ENCODE measurements at places on chromosomes 12 and 14.

GRCh38 chr12:9793779-9794395, 33.2 kb upstream of the CD69 start:
- H3K27me3 ChIP-seq, result no peaks in the 10 kb centered on the region
- no peak for DNase-seq
- H3K4me3 ChIP-seq, result no peak overlapping the region
- no peaks in the 10 kb centered on the region for H3K4me1 ChIP-seq
- H3K36me3 ChIP-seq, result no peaks in the 10 kb centered on the region
- H3K27ac ChIP-seq, result no peak overlapping the region

- H3K4me3 ChIP-seq, result no peak overlapping the region
- DNase-seq, result peak; percentile 31
- no peaks in the 10 kb centered on the region for H3K27me3 ChIP-seq
- H3K4me1 ChIP-seq, result peaks cover 54% of the 10 kb centered on the region
- peak overlapping the region; percentile 51 for H3K27ac ChIP-seq
Measured at GRCh38 chr12:124680863-124681778, 113.7 kb upstream of the NCOR2 start.

- H3K4me1 ChIP-seq, result no peaks in the 10 kb centered on the region
- no peak overlapping the region for H3K27ac ChIP-seq
- no peak overlapping the region for H3K4me3 ChIP-seq
- H3K27me3 ChIP-seq, result no peaks in the 10 kb centered on the region
- H3K36me3 ChIP-seq, result no peaks in the 10 kb centered on the region
Measured at GRCh38 chr12:70508178-70508577, 129.1 kb downstream of the PTPRB start.

- no peaks in the 10 kb centered on the region for H3K27me3 ChIP-seq
- no peak for DNase-seq
- H3K36me3 ChIP-seq, result no peaks in the 10 kb centered on the region
- H3K27ac ChIP-seq, result no peak overlapping the region
- H3K4me1 ChIP-seq, result no peaks in the 10 kb centered on the region
Measured at GRCh38 chr12:46535376-46535775, 162.8 kb upstream of the SLC38A2 start.

DNA sequence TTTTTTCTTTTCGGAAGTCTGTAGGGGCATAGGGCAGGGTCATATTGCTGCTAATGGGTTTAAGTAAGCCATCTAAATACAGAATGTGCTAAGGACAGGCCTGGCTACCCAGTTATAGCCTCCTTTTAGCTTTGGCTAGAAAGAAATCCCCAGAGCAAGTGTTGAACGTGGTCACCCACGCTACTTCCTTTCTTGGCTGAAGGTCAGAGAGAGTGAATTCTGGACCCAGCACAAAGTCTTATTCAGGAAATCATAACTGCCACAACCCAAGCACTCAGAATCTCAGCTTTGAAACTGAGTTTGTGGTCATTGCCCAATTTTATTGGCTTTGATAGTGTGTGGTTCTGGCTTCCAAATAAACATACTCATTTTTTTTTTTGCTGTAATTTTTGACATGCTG, 542.1 kb upstream of the ATP2B1 start:
- H3K36me3 ChIP-seq, result no peaks in the 10 kb centered on the region
- no peaks in the 10 kb centered on the region for H3K27me3 ChIP-seq
- DNase-seq, result no peak

GRCh38 chr12:131597333-131597732, 113.6 kb upstream of the SFSWAP start:
- H3K4me1 ChIP-seq, result no peaks in the 10 kb centered on the region
- no peak overlapping the region for H3K4me3 ChIP-seq
- no peaks in the 10 kb centered on the region for H3K36me3 ChIP-seq
- H3K27ac ChIP-seq, result no peak overlapping the region
- no peak for DNase-seq

DNA sequence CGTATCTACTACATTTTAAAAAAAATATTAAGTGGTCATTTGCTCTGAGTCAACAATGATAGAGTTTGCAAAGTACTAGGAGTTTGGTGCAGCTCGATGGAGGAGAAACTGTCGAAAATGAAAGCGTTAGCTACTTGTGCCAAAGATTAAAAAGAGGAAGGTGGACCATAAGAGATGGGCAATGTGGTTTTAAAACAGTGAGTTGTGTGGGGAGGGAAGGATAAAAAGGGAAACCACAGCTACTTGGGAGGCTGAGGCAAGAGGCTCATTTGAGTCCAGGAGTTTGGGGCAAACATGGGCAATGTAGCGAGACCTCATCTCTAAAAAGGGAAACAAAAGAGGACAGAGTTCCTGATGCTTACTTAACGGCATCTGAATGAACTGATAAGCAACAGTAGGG, 18.2 kb upstream of the STRAP start:
- H3K27ac ChIP-seq, result no peak overlapping the region
- DNase-seq, result no peak
- no peaks in the 10 kb centered on the region for H3K4me1 ChIP-seq
- H3K4me3 ChIP-seq, result no peak overlapping the region
- H3K27me3 ChIP-seq, result no peaks in the 10 kb centered on the region

DNA sequence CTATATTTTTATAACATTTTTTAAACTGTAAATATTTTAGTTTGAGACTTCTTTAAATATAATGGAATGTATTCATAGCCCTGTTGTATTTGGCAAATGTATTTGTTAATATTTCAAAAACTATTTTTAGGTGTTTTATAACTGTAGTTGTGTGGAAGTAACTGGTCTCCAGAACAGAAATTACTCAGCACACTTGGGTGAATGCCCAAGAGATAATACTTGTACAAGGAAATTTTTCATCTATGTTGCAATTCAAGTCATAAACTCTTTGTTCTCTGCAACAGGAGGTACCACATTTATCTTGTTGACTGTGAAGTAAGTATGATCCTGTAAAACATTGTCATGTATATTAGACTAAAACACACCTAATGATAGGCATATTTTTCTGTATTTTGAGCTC, 72.8 kb downstream of the SLCO1B3 start:
- DNase-seq, result peak; percentile 9
- no peak overlapping the region for H3K4me3 ChIP-seq

- peaks cover 7% of the 10 kb centered on the region for H3K36me3 ChIP-seq
- H3K27me3 ChIP-seq, result no peaks in the 10 kb centered on the region
- no peak overlapping the region for H3K4me3 ChIP-seq
- H3K27ac ChIP-seq, result no peak overlapping the region
- no peaks in the 10 kb centered on the region for H3K4me1 ChIP-seq
Measured at GRCh38 chr14:102131741-102132140, 8.0 kb upstream of the WDR20 start.

Data from ascending aorta (tissue), 2 donors.